ENCODE measurements at places on chromosomes 5 and 9.

- DNase-seq: no peak
Observed at GRCh38 chr5:64299805-64300204, 134.2 kb downstream of the RNF180 start.

DNA sequence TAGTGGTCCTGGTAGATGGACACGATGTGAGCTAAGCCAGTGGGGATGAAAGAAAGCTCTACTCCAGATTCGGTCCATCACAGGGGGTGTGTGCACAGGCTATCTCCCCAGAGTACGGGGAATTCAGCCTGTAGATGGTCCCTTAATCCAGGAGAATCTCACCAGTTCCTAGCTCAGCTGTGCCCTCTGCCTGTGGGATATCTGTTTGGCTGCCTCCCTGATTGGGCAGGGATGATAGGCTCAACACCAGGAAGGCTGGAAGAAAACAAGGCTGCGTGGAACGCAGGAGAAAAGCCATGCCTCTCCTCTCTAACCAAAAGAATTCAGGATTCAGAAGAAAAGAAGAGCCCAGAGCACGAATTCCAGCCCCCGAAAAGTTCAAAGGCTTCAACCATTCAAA is 40.9 kb downstream of the VLDLR start:
- no peak for DNase-seq

DNA sequence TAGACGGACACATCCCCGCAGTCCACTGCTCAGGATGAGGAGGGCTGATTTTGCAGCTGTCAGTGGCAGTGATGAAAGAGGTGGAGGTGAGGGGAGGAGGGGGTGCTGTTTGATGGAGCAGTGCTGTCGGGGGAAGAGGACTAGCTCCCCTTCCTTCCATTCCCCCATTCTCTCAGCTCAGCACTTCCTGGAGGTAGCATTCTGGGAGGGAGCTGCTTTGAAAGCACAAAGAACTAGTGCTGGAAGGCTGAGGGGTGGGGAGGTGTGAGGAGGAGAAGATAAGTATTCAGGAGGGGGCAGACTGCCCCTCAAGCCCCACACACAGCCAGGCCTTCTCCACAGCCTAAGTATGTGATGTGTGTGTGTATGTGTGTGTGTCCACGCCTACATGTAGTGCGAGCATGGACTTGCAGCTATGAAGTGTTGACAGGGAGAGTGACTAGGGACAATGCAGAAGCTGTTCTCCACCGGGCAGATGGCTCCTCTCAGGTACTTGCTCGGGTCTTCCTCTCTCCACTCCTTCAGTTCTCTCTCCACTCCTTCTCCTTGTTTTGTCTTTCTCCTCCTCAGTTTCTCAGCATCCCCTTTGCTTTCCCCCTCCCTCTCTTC is 65.5 kb upstream of the HSPA9 start:
- no peak for DNase-seq

DNA sequence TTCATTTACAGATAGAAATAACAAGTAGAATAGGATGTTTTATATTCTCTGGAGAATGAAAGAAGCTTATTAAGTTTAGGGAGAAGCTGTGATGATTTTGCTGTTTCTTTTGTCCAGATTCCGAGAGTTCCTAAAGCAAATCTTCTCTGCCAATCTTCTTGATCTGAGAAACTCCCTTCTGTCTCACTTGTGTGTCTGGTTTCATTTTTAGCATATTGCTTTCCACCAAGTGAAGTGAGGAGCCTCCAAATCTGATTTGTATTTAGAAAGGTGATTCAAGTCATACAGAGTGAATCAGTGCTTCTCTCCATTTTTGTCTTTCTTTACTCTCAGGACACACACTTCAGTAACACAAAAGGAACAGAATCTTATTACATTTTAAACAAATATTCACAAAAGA is 48.4 kb downstream of the STX17 start:
- DNase-seq: no peak

DNA sequence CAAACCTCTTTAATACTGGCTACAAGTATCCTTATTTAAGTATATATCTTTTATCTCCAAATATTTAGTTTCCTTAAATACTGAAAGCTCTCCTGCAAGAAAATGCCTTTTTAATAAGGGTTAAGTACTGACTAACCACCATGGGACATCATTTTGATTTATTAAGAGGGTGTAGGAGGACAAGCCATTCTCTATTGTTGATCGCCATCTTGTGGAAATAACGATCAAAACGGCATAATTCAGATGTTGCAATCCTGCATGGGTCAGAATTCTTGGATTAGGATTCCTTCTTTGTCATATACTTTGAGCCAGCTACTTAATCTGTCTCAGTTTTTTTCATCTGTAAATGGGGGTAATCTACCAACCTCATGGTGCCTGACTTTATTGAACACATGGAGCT is 28.7 kb upstream of the C5orf46 start:
- peak; percentile 6 for DNase-seq

GRCh38 chr5:93746406-93747056 is 5.1 kb upstream of the POU5F2 start:
- DNase-seq: no peak
